ENCODE measurements at places on chromosomes 4 and X.

DNA sequence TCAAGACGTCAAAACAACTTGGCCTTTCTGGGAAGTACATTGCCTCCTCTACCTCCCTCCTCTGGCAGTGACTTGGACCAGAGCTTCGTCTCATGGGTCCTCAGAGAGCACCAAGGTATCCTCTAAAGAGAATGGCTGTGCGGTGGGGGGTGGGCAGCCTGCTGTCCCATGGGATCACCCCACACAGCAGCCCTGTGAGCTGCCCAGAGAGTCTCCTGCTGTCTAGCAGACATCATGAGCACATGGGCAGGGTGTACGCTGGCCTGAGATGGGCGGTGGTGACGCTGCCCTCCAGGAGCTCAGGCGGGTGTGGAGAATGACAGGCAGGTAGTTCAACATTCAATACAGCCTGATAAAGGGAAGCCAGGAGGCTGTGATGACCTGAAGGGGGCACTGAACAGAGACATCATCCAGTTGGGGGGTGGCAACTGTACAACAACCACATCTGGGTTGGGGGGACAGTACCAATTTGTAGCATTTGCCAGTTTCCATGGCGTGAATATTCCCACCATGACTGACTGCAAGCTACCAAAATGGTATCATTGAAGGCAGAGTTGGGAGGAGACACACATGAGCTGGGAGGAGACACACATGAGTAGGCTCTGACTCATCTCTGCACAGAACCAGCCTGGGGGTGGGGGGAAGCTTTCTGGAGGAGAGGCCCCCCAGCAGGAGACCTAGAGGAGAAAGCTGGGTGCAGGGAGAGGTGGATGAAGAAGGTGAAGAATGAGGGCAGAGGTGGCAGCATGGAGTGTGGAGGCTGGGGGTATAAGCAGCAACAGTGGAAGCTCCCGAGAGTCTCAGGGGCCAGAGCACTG, 35.9 kb downstream of the C4orf50 start:
- no peak for DNase-seq

GRCh38 chrX:139018436-139018835, 306.9 kb upstream of the FGF13 start:
- DNase-seq: no peak

DNA sequence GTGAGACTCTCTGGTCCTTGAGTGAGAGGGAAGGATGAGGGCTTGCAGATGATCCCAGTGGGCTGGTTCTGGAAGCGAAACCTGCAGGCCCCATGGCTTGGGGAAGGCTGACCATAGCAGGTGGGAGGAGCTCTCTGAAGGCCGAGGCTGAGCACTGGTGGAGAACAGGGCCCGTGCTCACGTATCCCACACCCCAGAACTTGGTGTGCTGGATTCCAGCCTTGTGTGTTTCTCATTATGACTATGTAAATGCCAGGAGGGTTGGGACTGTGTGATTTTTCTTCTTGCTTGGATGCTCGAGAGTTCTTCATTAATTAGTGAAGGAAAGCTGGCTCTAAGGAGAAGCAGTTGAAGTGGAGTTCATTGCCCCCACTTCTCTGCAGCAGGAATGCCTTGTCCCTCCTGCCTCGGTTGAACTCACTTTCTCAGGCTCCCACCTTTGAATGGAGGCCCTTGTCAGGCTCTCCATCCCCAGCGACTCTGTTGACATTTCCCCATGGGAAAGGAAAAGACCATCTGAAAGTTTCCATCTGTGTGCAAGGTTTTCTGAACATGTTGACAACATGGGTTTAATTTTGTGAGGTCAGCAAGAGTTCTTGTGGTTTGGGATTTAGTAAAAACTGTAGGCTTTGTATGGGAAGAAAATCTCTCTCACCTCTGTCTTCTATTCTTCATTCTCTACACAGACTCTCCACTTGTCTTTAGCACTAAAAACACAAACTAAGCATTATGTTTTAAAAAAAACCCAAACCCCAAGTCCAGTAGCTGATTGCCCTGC, 57.7 kb downstream of the TBL1X start:
- DNase-seq: no peak

DNA sequence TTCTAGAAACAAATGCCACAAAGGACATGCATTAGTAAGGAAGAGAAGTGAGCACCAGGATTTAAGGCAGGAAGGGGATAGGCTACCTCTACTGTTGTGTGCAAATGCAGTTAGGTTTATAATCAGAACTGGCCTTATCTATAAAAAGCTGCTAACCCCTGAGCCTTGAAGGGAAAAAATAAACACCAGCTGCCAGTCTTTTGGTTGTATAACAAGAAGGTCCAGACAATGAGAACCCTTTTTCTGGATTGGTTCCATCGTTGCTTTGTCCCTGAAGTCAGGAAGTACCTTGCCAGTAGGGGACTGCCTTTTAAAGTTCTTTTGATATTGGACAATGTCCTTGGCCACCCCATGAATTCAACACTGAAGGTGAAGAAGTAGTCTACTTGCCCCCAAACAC, 126.7 kb upstream of the OTUD4 start:
- no peak for DNase-seq

GRCh38 chr4:74202062-74202586, 44.2 kb downstream of the MTHFD2L start:
- DNase-seq: no peak

GRCh38 chrX:100895365-100896075, 21.4 kb upstream of the NOX1 start:
- peak; percentile 12 for DNase-seq

DNA sequence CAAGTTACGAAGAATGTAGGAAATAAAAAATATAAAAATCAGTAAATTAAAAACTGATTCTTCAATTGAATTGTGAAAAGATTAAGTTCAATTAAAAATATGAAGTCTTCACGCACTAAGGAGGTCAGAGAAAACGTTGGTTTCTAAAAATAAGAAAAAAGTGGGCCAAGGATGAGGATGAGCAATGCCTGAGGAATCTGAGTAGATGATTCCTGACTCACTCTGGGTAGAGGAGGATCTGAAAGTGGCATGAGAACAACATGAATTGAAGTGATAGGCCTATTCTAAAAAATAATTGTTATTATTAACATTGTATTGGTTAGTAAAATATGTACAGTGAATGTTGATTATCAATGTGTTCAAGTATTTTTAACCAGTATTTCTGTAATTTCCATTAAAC, 444.2 kb downstream of the GRIA2 start:
- no peak for DNase-seq

DNA sequence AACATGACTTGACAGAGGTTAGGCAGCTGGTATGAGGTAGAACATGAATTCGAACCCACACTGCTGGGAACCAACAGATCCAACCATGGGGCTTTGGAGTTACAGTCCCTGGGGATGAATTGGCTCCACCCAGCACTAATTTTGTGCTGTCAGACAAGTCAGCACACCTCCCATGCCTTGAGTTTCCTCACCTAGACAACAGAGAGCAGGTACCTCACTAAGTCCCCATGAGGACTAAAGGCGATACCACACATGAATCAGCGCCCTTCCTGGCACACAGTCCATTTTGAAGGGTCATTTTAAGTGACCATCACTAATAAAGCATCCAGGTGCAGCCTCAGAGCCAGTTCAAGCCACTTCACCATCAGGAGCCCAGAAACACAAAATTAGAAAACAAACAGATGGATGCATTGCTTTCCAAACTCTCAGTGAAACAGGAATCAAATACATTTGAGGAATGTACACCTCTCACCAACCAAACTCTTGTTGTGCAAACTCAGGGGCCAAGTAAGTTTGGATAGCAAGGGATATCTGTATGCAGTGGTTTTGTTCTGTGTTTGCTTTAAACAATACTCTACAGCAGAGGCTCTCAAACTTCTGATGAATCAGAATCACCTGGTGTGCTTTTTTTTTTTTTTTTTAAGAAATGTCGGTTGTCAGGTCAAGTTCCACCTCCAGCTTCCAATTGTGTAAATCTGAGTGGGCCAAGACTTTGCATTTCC, 10.1 kb downstream of the IDS start:
- no peak for DNase-seq

- no peak for DNase-seq
These were observed 139.3 kb downstream of the BMPR1B start for GRCh38 chr4:94897023-94897422.

DNA sequence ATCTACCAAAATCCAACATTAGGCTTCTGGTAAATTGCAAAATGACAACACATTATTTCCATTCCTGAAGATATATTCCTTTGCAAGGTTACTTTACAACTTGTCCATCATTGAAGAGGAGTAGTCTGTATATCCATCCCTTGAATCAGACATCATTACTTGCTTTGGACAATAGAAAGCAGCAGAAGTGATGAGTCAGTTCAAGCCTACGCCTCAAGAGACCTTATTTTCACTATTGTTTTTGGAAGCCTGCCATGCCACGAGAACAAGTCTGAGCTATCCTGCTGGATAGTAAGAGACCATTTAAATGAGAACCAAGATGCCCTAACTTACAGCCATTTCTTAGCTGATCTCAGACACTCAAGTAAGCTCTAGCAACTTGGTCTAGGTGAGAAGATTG, 246.0 kb upstream of the HHIP start:
- no peak for DNase-seq

- DNase-seq: no peak
These were observed 237.4 kb downstream of the CAMK2D start for GRCh38 chr4:113524096-113524495.

- no peak for DNase-seq
These were observed 255.4 kb downstream of the ARHGAP10 start for GRCh38 chr4:147987252-147987651.

GRCh38 chrX:9316096-9316495, 148.8 kb upstream of the TBL1X start:
- DNase-seq: no peak

GRCh38 chr4:138821331-138821730, 194.2 kb upstream of the NOCT start:
- no peak for DNase-seq

GRCh38 chr4:112546476-112546875, 30.5 kb upstream of the NEUROG2 start:
- DNase-seq: no peak

GRCh38 chr4:89331686-89332544, 24.3 kb upstream of the GPRIN3 start:
- no peak for DNase-seq

DNA sequence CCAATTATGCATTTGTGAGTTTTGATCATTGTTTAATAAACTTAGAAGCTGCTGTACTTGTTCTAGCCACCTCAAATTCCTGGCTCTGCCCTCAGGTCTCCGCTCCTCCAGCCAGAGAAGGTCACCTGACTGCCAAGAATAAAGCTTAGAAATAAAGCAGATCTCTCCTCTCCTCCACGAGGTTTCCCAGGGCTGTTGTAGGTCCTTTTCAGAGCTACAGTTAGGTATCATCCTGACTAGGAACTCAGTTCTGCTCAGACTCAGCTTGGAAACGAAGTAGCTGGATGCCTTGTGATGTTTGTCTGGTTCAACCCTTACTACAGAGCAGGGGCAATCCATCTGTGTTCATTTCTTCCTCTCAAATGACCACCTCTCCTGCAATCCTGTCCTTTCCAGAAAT, 79.1 kb upstream of the RAPGEF2 start:
- no peak for DNase-seq

DNA sequence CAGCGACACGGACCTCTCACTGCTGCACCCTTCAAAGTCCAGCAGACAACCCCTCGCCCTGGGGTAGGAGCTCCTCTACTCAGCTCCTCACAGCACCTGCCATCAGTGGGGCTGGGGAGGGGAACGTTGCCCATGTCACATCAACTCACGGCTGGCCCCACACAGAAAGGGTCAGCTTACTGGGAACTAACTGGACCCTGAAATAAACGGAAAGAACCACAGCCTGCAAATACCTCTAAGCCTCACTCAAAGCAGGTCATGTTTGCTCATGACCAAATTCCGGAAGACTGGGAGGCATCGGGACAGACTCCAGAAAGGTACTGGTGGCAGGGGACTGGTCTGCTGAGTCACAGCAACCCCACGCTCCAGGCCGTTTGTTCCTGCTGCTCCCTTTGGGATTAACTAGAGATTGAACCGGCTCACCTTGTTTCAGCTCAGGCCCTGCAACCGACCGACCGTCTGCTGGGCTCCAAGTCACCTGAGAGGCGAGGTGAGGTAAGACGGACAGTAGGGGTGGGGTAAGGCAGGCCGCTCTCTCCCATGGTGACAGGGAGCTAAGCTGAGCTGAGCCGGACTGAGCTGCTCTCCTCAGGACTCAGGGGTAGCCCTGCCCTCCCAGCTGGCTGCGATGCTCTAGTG, 5.6 kb downstream of the G6PD start:
- DNase-seq: no peak

- no peak for DNase-seq
These were observed 18.9 kb upstream of the FBXW7 start for GRCh38 chr4:152554742-152555141.

DNA sequence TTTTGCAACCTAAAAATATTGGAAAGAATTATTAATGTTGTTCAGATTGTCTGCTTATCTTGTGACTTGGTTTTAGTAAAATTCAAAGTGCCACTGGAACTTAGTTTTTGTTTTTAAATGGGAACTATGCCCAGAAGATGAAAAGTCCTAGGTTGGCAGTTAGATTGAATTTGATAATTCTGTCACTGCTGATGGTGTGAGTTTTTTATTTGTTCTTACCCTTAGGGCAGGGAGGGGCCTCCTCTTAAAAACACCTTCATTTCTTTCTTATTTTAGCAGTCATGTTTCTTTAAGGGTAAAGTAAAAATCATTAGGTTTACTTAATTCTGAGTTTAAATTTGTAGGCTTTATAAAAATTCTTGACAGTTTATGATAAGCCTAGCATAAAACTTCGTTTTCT, 80.6 kb downstream of the AFF1 start:
- no peak for DNase-seq

DNA sequence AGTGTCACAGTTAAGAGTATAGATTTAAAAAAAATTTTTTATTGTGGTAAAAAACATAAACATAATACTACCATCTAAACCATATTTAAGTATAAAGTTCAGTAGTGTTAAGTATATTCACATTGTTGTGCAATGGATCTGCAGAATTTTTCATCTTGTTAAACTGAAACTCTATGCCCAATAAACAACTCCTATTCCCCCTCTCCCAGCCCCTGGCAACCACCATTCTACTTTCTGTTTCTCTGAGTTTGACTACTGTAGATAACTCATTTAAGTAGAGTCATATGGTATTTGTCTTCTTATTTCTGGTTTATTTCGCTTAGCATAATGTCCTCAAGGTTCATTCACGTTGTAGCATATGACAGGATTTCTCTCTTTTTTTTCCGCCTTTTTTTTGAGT, 112.4 kb downstream of the PTTG2 start:
- DNase-seq: no peak

DNA sequence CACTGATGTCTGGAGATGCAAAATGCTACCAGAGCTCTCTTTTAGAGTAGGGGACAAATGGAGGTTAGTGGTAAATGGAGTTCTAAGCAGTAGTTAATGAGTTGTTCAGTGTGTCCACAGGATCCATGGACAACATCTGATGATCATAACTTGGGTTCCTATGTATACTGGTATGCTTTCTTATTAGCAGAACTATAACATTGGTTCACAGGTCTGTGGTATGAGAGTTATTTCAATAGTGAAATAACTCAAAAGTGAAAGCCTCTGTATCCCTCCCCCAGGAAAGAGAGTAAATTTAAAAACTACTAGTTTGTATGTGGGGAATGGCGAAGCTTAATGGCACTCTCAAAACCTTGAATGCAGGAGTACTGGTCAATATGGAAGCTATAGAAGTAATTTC, 363.5 kb upstream of the EMCN start:
- no peak for DNase-seq

- no peak for DNase-seq
These were observed 12.5 kb downstream of the OGT start for GRCh38 chrX:71545364-71545763.

- no peak for DNase-seq
These were observed 930.4 kb downstream of the DMD start for GRCh38 chrX:32280921-32281320.

- no peak for DNase-seq
These were observed 79.1 kb downstream of the ANKRD50 start for GRCh38 chr4:124633285-124633941.

GRCh38 chr4:46947541-46947940, 38.5 kb upstream of the COX7B2 start:
- DNase-seq: no peak

Data from CD4-positive, alpha-beta T cell treated with Interleukin-1 beta for 1 hour (primary cell).